ENCODE measurements at places on chromosomes 16 and 17. TPM values are rescaled to one million over a fixed set of nuclear protein-coding genes. Genes with fewer than 3 reads are reported as not detected.

RND2 gene
- total RNA-seq, result not detected

PRSS36 gene
- total RNA-seq, result 2.1 TPM

SLC47A1 gene
- total RNA-seq, result 0.25 TPM

PTX4 gene
- total RNA-seq, result not detected

CYTH1 gene
- 310 TPM for total RNA-seq

Data from T-helper 1 cell treated with Interleukin-12 subunit alpha and Interleukin-12 subunit beta and Interleukin-4 antibody, amounts not matched to agents 30 ng/mL and 1 ng/mL, for 36 hours (primary cell).